ENCODE measurements at places on chromosomes 12 and 14.

GRCh38 chr12:47107926-47108325, 28.2 kb upstream of the AMIGO2 start:
- DNase-seq = no peak

- no peak for DNase-seq
Observed at GRCh38 chr14:102046337-102047278, 40.2 kb downstream of the HSP90AA1 start.

DNA sequence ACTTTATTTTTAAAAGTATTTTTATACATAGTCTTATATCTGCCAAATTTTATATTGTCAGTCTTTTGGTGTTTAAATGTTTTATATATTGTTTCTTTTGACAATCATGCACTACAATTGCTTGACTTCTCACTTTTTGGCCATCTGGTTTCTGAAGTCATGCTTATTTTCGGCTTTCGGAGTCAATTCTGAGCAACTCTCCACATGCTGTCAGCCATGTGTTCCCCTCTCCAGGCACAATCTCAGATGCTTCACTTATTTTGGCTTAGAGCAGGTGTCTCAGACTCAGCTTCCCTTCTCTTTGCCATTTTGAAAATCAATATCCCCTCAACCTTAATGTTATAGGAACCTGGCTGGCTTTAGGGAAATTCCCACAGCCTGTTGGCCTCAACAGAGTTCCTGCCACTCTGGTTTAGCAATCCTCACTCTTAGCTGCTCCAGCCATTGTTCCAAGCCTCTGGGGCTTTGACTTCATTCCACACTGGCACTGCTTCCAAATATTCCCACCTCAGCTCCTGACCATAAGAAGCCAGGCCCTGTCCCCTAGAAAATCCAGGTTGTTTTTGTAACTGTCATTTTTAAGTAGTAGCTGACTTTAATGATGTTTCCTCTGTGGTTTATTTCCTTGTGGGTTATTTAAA, 125.5 kb upstream of the FAR2 start:
- DNase-seq = no peak

DNA sequence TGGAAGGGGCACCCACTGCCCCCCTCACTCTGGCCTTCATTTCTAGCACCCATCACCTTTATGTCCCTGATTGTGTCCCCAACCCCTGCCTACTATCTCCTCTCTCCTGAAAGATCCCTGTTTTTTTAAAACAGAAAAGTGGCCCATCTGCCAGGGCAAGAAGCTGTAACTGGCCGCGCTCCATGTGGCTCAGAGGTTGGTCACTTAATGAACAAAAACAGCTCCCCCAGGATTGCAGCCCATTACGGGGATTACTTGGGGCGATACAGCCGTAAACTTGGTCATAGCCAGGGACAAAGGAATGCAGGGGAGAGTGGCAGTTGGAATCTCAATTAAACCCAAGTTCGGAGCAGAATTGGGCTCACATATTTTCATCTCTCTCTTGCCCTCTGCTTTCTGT, 34.8 kb upstream of the VSX2 start:
- no peak for DNase-seq

GRCh38 chr12:57118711-57119271, 7.6 kb upstream of the STAT6 start:
- DNase-seq = no peak

DNA sequence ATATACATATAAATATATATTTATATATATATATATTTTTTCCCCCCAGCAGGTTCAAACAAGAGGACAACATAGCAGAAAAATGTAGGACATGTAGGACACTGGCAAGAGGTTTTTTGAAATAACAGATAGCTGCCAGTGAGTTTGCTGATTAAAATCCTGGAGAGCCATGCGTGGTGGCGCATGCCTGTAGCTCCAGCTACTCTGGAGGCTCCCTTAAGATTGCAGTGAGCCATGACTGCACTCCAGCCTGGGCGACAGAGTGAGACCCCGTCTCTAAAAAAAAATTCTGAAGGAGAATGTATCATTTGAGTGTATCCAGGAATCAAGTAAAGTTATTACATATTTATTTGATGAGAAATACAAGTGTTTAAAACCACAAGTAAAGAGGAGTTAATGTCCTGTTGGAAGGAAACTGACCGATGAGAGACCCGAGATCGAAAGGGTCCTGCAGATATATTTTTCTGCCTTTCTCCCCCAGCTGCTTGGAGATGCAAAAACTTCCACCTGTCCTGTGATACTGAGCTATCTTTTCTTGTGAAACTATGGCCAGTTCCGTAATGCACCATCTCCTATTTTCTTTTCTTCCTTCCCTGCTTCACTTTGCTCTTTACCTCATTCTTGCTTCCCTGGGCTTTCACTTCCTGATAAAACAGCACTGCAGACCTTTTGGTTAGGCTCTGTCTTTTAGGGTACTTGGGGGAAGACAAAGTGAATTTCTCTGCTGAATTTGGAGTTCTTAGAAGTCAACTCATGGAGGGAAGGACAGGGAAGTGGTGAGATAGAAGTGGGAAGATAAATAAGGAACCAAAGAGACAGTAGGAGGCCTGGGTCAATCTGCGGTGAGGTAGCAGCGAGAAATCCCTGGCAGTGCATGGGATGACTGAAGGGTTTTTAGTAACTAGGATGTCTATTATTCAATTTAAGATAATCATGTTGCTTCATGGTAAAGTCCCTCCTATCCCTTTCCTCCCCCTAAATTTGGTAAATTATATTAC, 41.2 kb upstream of the SLC2A13 start:
- no peak for DNase-seq

- no peak for DNase-seq
Observed at GRCh38 chr12:87020071-87020470, 763.9 kb upstream of the MGAT4C start.

DNA sequence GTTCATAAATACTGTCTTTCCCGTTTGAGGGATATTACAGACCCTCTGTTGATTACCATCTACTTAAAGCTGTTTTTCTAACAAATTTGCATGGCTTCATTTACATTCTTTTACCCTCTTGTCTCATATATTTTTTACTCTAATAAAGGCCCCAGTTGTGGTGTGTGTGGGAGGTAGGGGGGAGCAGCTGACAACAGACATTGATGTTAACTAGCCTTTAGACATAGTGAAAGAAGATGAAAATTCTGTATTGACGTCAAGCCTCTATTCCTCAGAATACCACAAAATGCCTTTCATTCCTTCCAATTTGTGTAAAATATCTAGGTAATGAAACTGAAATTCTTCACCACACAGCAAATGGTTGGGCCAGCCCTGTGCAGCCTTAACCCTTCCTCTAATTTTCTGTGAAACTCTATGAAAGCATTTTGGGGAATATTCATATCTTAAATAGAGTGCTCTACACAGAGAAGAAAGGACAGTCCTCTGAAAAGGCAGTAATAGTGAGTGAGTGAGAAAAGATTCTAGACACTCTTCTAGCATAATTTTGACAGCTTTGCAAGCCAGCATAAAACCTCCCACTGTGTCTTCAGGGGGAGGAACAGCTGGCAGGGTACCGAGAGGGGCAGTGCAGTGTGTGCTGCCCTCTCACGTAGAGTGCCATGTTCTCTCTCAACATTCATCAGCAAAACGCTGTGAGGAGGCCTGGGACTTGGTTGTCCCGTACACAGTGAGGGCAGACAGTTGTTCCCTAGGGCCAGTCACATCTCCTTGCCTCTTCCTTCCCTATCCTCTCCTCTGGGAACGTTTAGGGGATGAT, 20.1 kb upstream of the CERS5 start:
- no peak for DNase-seq

DNA sequence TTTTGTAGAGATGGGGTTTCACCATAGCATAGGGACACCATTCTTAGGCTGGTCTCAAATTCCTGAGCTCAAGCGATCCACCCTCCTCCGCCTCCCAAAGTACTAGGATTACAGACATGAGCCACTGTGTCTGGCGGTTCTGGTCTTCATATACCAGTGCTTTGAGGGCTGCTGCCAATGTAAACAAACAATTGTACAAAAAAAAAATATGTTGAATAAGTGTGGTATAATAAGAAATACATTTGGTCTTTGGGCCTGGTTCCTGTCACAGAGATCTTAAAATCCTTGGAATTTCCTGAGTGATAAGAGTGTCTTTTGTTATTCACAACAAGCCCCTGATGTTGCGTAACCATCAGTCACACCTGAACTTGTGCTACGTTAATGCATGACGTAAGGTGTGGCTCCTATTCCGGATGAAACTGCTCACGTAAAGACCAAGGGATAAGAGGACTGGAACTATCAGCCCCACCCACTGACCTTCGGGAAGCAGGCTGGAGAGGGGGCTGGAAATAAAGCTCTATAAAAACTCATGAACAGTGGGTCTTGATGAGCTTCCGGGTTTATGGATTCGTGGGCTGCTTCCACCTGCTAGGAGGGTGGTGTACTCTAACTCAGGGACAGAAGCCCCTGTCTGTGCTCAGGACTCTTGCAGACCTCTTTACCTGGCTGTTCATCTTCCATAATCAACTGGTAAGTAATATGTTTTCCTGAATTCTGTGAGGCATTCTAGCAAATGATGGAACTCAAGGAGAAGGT, 16.5 kb upstream of the RIMKLB start:
- DNase-seq = no peak

DNA sequence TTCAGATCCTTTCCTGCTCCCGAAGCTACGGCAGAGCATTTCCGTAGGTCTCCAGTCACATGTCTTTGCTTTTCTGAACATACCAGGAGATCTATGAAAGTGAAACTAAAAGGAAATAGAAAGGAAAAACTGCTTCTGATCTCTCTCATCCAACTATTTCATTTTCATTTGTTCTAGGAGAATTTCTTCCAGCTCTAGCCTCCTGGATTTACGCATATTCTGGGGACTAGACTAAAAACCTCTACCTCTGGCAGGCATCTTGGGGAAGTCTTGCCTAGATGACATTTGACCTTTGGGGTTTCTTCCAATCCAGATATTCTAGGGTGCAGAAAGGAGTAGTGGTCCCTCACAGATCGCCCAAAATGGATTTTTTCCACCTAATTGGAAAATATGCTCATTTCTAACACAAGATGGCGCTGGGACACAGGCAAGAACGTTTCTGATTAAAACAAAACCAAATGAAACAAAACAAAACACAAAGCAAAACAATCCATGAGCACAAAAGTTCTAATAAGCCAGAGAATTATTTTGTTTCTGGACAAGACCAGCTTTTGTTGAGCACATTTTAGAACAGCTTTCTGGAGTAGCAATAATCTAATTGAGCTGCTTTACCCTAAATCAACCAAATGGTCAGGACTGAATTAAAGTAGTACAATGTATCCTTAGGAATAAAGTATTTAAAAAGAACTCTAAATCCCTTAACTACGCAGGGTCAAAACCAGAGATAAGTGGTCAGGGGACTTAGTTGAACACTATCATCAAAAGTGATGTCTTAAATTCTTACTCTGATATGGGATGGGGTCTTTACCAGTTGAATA, 12.3 kb upstream of the PARP11 start:
- DNase-seq = peak; percentile 47

All from activated CD4-positive, alpha-beta T cell treated with anti-CD3 and anti-CD28 coated beads for 4 hours (primary cell).